ENCODE measurements at places on chromosomes 16 and 17.

DNA sequence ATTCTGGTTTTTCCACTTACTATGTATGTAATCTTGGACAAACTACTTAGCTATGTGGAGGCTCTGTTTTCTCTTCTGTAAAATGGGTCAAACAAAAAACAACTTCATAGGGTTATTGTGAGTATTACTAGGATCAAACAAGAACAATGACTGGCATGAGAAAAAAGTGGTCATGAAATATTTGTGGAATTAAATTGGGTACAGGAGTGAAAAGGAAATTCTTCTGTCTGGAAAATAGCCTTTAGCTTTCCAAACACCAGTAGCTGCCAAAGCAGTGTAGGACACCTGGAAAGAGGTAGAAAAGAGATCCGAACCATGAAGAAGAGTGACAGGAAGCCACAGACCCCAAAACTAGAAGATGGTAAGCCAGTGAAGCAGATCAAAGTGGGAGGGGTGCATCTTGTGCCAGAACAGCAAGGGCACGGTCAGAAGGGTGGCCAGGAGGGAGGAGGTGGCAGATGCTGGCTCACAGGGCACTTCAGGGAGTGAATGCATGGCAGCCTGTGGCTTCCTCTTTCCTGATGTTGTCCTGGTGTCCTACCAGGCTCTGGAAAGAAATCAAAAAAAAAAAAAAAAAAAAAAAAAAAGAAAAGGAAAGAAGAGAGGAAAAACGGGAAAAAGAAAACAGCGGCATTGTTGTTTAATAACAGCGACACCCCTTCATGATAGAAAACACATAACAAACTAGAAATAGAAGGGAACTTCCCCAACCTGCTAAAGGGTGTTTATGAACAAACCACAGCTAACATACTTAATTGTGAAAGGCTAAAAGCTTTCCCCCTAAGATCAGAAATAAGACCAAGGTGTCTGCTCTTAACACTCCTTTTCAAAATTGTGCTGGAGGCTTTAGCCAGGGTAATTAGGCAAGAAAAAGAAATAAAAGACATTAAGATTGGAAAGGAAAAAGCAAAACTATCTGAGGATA is 67.9 kb downstream of the PCTP start:
- DNase-seq = no peak

DNA sequence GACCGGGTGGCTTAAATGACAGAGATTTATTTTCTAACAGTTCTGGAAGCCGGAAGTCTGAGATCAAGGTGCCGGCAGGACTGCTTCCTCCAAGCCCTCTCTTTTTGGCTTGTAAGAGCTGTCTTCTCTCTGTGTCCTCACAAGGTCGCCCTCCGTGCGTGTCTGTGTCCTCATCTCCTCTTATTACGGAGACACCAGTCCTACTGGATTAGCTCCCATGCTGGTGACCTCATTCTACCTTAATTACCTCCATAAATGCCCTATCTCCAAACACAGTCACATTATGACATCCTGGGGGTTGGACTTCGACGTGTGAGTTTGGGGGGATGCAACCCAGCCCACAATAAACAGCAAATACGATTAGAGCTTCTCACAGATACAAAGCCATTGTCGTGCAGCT is 161.5 kb downstream of the FOXL1 start:
- no peak for DNase-seq

DNA sequence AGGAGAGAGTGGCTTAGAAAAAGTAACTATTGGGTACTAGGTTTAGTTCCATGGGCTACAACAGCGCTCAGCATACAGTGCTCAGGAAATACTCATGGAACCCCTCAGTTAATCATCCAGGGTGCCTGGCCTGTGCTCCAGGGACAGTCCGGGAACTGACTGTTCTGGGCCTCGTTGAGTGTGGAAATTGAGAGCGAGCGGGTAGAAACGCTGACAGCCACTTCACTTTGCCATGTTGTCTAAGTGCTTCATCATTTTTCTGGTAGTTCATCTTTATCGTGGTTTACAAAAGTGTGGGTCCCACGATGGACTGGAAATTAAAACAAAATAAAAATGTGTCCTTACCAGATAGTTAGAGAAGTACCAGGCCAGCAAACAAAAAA is 31.6 kb upstream of the DNAH17 start:
- DNase-seq = no peak

GRCh38 chr17:3890878-3891219 is 2.0 kb downstream of the CAMKK1 start:
- no peak for DNase-seq

- DNase-seq = no peak
Observed at GRCh38 chr16:3881499-3881990, 1.0 kb upstream of the CREBBP start.
